ENCODE measurements at places on chromosomes 3 and 15. TPM values are rescaled to one million over a fixed set of nuclear protein-coding genes. Genes with fewer than 3 reads are reported as not detected.

ATP10A gene
- 1.0 TPM for total RNA-seq

ACKR4 gene
- not detected for total RNA-seq

TIMMDC1 gene
- 128 TPM for total RNA-seq

TRIM71 gene
- not detected for total RNA-seq

CHAC1 gene
- total RNA-seq = 20.9 TPM

XIRP1 gene
- total RNA-seq = not detected

PLXND1 gene
- 26.7 TPM for total RNA-seq

STARD9 gene
- total RNA-seq = 5.2 TPM

C3orf33 gene
- 2.4 TPM for total RNA-seq

ALG1L2 gene
- 1.6 TPM for total RNA-seq

CAPN3 gene
- total RNA-seq = 6.8 TPM

CEP70 gene
- 31.6 TPM for total RNA-seq

P2RY1 gene
- total RNA-seq = 9.7 TPM

LSG1 gene
- 34.8 TPM for total RNA-seq

SPATA12 gene
- total RNA-seq = 0.27 TPM

ARNT2 gene
- total RNA-seq = 2.7 TPM

TIGIT gene
- total RNA-seq = 0.37 TPM

CYP8B1 gene
- 0.20 TPM for total RNA-seq

TASOR gene
- total RNA-seq = 47.9 TPM

SGO1 gene
- total RNA-seq = 19.5 TPM

IGSF11 gene
- total RNA-seq = 0.22 TPM

IMPG2 gene
- total RNA-seq = 0.08 TPM

P2RY13 gene
- 0.80 TPM for total RNA-seq

C3orf49 gene
- not detected for total RNA-seq

MEGF11 gene
- total RNA-seq = not detected

Measured in colonic mucosa (tissue), 4 donors.